ENCODE measurements at places on chromosomes 13 and 19.

DNA sequence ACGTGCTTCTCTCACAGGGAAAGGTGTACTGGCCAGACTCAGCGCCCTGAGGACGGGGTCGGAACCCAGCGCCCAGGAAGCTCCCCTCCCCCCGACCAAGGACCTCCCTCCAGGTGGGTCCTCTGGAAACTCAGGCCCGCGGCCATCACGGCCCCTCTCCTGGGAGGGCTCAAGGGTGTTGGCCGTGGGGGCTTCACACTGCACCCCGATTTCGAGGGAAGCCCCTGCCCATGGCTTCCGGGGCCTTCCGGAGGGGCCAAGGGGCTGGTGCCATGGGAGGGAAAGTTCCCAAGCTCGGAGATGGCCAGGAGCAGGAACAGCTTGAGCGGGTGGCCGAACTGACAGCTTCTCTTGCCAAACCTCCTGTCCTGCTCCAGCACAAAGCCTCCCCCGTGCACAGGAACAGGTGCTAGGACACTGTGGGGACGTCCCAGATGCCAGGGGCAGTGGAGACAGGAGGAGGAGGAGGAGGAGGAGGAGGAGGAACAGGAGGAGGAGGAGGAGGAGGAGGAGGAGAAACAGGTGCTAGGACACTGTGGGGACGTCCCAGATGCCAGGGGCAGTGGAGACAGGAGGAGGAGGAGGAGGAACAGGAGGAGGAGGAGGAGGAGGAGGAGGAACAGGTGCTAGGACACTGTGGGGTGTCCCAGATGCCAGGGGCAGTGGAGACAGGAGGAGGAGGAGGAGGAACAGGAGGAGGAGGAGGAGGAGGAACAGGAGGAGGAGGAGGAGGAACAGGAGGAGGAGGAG lies 10.0 kb downstream of the SBNO2 start:
- no peak for DNase-seq

- no peak for DNase-seq
These were observed 52.0 kb downstream of the KLF2 start for GRCh38 chr19:16376649-16377048.

DNA sequence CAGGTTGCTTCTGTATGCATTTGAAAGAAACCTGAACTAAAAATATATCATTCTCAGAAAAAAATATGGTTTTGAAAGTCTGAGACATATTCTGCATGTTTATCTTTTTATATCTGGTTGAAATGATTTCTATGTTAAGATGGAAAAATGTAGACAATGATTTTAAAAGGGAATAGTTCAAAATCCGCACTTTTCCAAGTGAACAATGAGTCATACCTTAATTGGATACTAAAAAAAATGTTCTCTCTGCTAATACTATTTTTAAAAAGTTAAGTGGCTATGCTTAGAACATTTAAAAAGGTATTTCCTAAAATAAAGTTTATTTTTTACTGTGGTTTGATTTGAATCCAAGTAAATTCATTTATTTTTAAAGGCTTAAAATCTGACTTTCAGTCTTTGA lies 801.4 kb downstream of the SLITRK6 start:
- DNase-seq: no peak

DNA sequence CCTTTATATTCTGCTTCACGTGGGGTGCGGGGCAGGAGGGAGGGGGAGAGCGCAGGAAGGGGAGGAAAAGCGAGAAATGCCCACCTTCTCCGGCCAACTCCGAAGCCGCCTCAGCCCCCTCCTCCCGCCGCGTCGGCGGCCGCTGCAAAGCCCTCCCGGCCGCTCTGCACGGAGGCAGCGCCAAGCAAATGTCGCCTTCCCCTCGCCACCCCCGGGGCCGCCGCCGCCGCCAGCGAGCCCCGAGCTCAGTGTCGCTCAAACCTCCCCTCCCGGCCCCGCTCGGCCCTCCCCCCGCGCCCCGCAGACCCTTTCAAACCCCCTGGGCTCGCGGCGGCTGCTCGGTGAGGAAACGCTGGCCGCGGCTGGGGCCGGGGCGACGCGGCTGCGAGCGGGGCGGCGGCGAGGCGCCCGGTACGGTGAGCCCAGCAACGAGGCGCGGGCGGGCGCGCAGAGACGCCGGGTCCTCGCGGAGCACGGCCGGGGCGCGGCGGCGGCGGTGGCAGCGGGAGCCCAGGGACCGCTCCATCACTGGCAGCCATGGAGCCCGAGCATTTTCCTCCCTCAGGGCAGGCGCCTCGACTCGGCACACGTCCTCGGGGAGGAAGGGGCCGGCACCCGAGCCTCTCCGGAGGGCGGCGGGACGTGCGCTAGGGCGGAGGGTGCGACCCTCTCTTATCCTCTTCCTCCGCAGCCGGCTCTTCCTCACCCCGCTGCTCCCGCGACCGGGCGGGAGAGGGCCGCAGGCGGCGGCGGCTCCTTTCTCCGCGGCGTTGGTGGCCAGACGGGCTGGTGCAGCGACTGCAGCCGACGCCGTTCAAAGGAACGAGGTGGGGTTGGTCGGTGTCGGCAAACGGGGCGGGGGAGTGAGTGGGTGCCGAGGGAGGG lies 463 bp upstream of the TSC22D1 start:
- DNase-seq: no peak
